ENCODE measurements at places on chromosomes 3 and 15.

- DNase-seq, result no peak
These were observed 110.6 kb upstream of the TSPAN3 start for GRCh38 chr15:77181305-77182074.

DNA sequence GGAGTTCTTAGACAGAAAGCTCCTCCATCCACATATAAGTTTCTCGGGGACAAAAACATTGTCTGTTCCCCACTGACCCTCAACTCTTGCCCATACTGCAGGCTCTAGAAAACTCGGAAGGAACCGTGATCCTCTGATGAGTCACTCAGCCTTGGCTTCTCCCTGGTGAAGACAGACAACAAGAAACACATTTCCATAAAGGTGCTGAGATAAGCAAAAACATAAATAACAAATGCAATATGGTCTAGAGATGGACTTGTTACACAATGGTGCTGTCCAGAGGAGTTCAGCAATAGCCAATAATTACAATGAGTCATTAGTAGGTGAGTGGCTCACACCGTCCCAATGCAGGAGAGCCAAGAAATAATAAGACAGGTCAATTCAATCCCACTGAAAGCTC is 43.7 kb downstream of the MAGI1 start:
- peak; percentile 18 for DNase-seq

DNA sequence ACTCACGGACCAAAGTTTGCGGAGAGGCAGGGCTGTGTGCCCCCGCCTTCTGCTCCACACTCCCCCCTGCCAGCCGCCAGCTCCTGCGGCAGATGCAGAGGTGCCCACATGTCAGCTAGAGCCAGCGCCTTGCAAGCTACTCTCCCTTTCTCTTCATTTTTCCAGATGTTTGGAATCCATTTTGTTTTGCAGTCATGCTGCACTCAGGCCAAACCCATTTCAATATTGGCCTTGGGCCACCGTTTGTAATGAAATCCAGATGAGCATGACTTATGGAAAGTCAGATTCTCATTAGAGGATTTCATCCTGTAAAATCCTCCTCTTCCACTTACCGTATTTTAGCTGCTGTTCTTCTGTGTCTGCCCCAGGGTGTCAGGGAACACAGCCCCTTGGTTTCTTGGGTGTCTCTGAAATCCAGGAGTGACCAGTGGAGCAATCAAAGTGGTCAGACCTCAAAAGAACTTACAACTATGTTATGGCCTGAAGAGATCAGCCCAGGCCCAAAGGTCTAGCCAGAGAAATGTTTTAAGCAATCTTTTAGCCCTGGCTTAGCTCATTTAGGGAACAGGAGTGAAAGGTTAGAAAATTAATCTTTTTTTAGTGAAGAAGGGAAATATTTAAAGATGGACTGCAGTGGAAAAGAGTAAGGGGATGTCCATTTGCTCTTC is 65.8 kb downstream of the AAGAB start:
- peak; percentile 93 for DNase-seq

DNA sequence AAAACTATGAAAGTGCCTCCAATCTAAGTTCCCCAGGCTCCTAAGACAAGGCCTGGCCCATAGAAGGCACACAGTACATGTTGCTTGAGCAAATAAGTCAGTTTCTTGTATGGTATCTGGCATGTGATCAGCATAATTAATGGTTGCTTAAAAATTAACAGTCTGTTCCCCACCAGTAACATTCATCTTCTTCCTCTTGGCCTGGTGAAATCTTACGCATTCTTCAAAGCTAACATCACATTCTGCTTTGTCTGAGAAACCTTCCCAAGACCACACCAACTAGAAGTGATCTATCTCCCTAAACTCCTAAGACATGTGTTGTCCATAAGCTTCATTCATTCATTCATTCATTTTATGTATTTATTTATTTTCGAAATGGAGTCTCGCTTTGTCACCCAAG is 48.1 kb downstream of the LIPC start:
- no peak for DNase-seq

- no peak for DNase-seq
These were observed 128.7 kb upstream of the WNT5A start for GRCh38 chr3:55615694-55616295.

GRCh38 chr15:22952796-22953579 is 27.2 kb downstream of the CYFIP1 start:
- DNase-seq, result no peak

GRCh38 chr15:77412972-77413698 is 6.8 kb downstream of the PEAK1 start:
- no peak for DNase-seq

DNA sequence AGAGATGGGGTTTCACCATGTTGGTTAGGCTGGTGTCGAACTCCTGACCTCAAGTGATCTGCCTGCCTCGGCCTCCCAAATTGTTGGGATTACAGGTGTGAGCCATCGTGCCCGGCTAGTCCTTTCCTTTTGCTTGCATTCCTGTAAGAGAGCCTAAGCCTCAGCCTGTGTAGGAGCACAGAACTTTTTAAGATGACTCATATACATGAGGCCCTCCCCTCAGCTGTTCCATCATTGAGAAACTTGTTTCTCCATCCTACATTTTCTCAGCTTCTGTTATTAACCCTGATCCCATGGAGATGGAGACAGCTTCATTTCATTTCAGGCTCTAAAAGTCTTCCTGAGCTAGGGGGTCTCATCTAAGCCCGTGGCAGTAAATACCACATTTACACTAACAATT is 123.3 kb downstream of the PLOD2 start:
- no peak for DNase-seq

- DNase-seq, result no peak
These were observed 133.8 kb upstream of the LRTM1 start for GRCh38 chr3:55061720-55062034.

DNA sequence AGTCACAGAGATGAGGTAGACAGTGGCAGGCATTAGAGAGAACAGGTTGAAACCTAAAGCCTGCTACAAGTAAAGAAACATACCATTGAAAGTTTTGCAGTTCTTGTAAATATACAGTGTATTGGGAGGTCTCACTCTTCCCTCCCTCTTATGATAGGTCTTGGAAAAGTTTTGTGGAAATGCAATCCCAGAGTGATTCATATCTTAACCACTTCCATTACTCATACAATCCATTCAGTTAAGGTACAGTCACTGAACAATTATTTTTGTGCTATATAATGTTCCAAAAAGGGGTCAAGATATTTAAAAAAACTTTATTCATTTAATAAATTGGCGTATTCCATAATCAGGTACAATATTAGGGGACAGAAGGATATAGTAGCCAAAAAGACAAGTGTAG is 737.7 kb upstream of the ALCAM start:
- peak; percentile 36 for DNase-seq

GRCh38 chr15:97045666-97046421 is 715.3 kb downstream of the NR2F2 start:
- DNase-seq, result no peak

- peak; percentile 9 for DNase-seq
These were observed 665 bp downstream of the PIGB start for GRCh38 chr15:55319537-55320237.

DNA sequence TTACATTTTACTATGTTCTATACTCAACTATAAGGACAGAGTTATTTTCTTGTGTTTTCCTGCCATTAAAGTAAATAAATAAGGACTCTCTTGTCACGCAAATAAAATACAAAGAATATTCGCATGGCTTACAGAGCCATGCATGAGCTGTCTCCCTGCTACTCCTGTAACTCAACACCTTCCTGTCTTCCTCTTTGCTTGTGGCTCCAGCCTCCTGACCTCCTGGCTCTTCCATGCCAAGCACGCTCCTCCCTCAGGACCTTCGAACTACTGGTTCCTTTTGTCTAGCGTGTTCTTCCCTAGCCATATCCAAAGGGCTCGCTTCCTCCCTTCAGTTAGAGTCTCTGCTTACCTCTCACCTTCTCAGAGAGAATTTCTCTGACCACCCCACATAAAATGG is 124.3 kb upstream of the TMC3 start:
- no peak for DNase-seq

DNA sequence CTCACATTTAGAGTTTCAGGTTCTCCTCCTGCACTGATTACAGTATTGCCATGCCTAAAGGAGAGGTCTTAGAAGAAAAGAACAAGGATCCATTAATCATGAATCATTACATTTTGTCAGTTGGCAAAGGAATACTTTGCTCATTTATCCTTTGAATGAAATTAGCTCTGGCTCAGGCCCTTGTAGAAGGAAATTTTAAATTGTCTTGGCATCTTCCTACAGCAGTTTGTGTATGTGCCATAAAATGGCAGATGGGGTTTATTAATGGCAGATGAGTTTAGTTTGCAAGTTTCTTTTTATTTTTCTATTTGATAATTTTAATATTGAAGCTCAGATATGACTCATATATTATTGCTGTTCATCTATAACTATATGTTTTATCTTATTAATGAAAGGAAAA is 181.2 kb upstream of the EPHA3 start:
- DNase-seq, result no peak

DNA sequence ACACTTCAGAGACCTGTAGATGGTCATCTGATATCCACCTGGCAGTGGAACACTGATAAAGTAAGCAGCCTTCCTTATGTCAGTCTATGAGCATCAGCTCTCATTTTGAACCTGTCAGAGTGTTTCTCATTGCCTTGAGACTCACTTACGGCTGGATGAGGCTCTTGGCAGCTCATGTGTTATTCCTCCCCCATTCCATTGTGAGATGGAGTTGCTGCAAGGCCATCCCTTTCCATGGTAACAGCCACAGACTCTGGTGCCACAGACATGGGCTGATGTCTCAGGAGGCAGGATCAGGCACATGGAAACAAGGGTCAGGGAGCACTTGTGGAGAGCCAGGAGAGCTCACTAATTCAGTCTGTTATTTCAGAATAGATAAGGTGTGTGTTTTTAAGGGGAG is 11.9 kb downstream of the KCNAB1 start:
- no peak for DNase-seq

DNA sequence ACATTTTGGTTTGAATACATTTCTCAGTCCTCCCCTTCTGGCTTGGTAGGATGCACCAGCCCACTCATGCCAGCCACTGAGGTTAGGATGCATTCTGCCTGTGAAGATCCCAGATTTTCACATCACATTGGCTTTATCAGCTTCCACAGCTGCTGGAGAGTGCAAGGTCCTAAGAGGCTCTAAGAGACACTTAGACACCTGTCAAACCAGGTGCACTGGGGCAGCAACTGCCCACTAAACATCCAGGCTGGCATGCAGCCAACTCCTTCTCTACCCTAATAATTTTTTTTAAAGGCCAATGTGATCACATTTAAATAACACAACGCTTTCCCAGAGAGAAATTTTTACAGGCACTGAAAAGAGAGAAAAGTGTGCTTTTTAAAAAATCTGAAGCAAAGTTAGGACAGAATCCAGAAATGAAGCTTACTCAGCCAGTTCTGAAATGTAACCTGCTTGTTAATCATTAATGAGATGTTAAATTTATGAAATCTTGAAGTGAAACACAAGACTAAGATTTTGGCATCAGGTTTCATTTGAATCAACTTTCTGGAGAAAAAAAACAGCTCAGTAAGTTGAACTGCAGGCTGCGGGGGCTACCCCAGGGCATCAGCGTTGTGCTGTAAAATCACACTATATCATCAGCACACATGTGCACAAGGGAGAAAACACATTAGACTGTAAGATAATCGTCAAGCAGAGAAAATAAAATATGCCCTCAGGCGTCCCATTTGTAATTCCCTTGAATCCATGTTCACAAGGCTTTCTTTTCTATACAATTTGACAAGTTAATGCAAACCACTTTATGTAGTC is 312.9 kb downstream of the ZBBX start:
- DNase-seq, result no peak

DNA sequence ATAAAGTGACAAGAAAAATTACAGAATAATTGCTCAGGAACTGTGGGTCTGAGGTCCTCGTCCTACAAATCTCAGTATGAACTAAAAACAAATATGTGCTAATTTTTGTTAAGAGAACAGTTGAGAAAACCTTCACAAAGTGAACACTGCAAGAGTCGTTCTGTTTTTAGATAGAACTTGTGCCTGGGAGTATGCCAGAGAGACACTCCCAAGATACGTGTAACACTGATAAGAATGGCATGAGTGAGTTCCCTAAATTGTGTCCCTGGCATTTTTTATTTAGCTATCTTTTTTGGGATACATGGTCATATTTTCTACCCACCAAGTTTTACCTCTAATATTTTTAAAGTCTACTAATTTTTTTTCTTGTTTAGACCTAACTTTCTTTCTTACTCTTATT is 860.0 kb upstream of the NR2F2 start:
- no peak for DNase-seq

DNA sequence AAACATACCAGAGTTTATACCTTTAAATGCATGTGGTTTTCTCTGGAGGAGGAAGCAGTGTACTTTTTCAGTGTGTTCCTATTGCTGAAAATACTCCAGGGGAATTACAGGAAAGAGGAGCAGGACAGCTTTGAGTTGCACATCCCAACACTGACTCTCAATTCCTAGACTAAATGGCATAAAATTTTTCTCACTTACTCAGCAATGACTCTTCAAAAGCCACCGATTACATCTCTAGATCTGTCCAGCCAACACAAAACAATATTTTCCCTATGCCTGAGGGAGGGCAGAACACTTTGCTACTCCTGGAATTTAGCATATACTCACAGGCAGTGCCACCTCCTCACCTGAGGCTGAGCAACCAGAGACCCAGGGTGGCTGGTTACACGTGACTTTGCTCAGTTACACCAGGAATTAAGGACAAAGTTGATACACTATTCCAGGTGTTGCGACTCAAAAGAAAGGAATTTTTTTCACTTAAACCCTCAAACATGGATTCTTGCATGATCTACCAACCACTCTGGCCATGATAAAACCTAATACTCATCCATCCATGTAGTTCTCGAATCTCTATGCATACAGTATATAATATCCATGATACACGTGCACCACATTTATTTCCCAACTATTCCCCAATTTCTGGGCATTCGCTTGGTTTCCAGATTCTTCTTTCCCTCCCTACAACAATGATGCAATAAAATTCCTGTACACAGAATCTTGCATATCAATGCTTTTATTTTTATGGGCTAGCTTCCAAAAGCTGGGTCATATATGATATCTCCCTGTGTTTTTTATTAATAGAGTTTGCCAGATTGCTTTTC is 194.6 kb downstream of the THRB start:
- DNase-seq, result no peak

DNA sequence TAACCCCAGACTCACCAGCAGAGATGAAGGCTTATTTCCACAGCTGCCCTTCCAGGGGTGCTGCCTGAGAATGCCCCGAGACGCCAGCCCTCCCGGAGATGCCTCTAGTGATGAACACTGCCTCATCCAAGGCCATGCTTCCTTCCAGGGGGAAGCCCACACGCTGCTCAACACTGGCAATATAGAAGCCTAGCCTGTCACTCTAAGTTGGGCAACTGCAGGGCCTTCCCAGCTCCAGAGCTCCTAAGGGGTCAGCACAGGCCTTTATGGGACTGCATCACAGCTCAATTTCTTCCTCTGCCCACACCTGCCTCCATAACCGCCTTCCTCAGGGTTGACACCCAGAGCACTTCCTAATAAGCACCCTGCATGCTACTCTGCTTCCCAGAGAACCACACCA is 217.7 kb downstream of the ABHD5 start:
- no peak for DNase-seq

- no peak for DNase-seq
These were observed 2.8 kb upstream of the SLC28A2 start for GRCh38 chr15:45249125-45249780.

DNA sequence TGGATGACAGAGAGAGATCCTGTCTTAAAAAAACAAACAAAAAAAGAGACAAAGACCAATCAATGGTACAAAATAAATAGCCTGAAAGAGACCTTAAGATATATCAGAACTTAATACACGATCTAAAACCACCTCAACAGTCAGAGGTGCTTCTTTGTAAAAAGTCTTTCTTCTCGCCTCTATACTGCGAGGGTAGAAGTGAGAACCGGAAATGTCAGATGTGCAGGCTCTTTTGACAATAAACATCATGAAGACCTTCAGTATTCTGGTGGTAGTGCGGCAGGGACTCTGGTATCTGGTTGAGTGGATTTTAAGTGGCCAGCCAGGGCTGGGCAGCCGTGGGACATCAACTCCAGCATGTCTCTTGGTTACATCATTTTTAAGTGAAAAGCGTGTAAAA is 30.0 kb downstream of the RUBCN start:
- no peak for DNase-seq
